ENCODE measurements at places on chromosomes 1 and 21.

- no peak for DNase-seq
Measured at GRCh38 chr1:241715956-241716355, 63.9 kb downstream of the WDR64 start.

- DNase-seq: no peak
Measured at GRCh38 chr1:159900755-159901360, 893 bp upstream of the CFAP45 start.

DNA sequence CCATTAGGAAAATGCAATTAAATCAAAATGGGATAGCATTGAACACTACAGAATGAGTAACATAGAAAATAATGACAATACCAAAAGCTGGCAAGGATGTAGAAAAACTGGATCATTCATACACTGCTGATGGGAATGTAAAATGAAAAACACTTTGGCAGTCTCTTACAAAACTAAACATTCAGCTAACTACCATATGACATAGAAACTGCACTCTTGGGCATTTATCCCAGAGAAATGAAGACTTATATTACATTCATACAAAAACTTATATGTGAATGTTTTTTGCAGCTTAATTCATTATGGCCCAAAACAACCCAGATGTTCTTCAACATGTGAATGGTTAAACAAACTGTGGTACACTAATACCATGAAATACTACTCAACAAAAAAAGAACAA, 66.4 kb downstream of the ANKRD13C start:
- DNase-seq: no peak

GRCh38 chr1:20151906-20152598, 12.9 kb downstream of the PLA2G2F start:
- peak; percentile 91 for DNase-seq
